CD4-positive, alpha-beta T cell treated with Interleukin-17A for 1 hour (primary cell): ENCODE measurements at places on chromosomes 2 and 18.

- no peak for DNase-seq
Measured at GRCh38 chr2:59920961-59921360, 632.5 kb downstream of the BCL11A start.

- DNase-seq, result no peak
Measured at GRCh38 chr2:99101697-99102096, 39.8 kb upstream of the C2orf15 start.

DNA sequence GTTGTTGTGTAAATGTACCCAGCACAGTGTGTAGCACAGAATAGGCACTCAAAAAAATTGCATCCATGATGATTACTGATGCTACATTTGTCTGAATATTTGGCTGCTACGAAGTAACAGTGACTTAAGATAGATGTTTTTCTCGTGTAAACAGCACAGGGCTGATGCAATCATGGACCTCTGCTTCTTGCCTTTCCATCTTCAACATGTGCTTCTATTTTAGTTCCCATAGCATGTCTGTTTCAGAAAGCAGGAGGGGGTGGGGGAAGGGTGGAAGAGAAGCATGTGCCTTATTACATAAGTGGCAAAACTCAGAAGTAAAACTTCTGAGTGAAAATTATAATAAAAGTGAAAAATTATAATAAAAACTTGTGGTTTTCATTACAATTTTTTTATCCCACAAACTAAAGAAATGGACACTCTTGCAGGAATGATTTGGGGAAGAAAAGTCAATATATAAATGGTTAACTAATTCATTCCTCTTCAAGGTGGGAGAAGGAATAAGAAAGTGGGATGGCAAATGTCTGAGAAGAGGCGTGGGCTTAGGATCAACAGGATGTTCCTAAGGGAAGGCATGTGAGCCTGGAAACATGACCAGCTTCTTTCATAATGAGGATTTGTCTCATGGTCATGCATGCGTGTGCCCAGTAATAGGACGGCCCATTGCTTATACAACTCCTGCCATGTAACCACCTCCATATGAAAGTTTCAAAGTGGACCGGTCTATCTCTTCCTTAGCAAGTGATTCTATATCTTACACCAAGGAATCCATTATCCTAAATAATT, 27.2 kb downstream of the CCBE1 start:
- DNase-seq, result no peak

GRCh38 chr2:130183512-130184373, 1.7 kb downstream of the MZT2B start:
- DNase-seq, result no peak

DNA sequence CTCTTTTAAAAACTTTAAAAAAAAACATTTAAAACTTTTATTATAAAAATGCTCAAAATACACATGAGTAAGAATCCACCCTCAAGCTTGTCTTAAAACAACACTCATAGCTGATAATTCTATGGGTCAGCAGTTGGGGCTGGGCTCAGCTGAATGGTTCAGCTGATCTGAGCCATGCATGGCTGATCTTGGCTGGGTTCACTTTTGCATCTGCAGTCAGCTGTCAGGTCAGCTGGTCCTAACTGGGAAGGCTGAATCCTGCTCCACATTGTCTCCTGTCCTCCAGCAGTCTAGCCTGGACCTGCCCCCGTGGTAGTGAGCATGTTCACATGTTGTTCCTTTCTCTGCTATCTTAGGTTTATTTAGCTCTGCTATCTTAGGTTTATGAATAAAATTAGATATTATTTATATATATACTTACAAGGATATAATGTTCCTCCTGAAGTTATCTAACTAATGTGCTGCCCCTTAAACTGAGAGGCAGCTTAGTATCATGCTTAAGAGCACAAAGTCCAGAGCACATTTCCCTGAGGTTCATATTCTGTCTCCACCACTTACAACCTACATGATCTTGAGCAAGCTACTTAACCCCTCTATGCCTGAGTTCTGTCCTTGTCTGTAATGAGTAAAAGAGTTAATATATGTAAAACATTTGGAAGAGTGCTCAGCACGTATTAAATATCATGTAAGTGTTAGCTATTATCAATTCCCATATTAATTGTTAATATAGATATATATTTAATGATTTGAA, 309.4 kb downstream of the PTPRM start:
- no peak for DNase-seq

- no peak for DNase-seq
Measured at GRCh38 chr2:177758591-177759371, 313.8 kb downstream of the PDE11A start.

DNA sequence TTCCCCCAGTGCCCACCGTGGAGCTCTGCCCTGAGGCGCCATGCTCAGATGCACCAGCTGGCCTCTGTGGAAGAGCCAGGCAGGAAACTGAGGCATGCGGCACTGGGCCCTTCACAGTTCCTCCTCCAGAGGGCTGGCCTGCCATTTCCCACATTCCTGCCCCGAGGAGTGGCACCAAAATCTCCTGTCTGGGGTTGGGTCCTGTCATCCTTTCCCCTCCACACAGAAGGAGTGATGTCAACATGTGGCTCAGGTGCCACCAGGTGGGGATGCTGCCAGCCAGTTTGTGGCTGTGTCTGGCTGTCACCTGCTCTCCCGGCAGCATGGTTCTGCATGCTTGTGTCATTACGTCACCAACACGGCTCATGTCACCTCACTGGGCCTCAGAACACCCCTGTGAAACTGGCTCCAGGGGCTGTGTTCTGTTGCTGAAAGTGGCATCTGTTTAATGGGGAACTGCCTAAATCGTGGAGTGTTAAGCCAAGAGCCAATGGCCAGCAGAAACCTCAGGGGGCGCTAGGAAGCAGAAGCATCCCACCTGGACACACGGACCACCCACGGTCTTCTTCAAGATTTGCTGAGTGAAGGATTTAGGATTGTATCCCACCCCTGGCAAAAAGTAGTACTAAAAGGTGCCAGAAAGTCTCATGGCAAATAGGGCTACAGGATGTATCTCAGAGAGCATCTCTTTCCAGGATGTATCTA, 51.3 kb downstream of the ZAP70 start:
- DNase-seq, result no peak

DNA sequence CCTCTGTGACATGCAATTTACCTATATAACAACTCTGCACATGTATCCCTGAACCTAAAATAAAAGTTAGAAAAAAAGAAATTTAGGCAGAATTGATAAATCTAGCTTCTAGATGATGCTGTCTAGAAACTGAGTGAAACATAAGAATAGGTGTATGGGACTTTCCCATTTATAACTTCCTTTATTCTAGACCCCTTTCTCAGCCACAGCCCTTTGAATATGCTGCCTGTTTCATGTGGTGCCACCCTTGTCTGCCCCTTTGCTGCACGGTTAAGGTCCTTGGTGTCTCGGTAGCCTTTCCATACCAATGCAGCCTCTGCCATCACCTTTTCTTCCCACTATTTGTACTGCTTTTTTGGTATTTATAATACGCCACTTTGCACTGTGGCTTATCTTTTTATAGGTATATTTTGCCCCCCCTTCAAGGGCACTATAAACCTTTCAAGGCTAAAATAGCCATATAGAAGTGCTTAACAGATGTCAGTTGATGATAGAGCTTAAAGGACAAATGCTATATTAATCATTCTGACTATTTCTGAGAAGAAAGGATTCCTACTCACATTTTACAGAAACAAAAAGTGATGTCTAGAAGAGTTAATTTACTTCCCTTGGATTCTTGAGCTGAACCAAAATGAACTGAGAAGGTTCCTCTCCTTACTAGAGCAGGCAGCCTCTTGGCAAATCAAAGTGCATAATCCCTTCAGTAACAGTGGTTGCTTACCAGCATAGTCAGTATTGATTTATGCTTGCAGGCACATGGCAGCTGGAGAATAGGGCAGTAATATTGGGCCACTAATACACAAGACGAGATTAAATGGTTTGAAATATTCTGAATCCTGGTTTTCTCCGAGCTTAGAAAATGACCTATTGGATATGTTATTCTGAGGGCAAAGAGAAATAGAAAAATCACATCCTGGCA, 88.1 kb upstream of the CYP26B1 start:
- no peak for DNase-seq

DNA sequence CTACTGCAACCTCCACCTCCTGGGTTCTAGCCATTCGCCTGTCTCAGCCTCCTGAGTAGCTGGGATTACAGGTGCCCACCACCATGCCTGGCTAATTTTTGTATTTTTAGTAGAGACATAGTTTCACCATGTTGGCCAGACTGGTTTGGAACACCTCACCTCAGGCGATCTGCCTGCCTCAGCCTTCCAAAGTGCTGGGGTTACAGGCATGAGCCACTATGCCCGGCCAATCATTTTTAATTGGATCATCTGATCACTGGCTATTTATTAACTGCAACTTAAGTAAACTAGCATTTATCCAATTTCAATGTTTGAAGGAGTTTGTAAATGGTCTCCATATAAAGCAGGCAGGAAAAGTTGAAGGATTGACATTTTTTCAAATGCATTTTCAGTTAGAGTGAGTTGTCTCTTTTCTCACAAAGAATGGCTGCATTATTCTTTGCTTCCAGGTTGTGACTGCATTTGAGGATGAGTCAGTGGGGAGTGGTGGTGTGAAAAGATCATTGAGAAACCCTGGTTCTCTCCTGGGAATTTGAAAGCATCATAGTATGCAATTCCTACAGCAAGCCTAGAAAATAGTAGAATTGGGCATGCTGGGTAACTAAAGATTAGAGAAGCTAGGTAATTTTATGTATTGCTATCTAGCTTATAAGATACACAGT, 431.1 kb upstream of the ZEB2 start:
- no peak for DNase-seq

DNA sequence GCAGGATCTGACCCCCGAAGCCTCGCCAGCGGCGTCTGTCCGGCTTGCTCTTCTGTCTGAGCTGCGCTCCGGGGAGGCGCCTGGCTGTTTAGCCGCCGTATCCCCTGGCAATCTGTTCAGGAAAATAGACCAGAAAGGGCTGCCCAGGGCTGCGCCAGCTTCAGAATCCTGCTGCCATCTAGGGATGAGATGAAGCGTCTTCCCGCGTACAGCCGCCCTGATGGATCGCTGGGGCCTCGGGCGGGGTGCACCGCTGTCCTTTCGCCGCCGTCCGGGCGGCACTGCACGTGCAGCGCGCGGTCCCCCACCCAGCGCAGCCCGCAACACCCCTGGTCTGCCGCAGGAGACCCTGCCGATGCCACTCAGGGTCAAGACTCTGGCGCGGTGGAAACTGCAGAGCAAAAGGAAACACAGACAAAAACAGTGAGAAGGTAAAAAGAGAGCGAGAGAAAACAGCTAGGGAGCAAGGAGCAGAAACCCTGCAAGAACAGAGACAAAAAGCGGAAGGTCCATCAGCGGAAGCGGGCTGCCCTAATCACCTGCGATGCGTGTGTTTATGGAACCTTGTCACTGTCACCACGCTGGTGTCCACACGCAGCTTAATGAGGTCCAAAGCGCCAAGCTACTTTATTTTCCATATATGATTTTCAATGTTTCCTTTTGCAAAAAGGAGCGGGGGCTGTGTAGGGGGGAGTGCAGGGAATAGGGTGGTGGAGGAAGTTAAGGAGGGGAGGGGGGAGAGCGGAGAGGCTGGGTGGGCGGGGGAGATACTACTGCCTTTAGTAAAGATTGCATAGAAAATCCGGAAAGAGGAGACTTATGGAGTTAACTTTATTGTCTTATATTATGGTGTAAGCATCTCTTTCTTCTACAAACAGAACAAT, 2113.3 kb upstream of the PIK3C3 start:
- DNase-seq, result no peak

- peak; percentile 78 for DNase-seq
Measured at GRCh38 chr18:812376-813171, 532 bp upstream of the YES1 start.

DNA sequence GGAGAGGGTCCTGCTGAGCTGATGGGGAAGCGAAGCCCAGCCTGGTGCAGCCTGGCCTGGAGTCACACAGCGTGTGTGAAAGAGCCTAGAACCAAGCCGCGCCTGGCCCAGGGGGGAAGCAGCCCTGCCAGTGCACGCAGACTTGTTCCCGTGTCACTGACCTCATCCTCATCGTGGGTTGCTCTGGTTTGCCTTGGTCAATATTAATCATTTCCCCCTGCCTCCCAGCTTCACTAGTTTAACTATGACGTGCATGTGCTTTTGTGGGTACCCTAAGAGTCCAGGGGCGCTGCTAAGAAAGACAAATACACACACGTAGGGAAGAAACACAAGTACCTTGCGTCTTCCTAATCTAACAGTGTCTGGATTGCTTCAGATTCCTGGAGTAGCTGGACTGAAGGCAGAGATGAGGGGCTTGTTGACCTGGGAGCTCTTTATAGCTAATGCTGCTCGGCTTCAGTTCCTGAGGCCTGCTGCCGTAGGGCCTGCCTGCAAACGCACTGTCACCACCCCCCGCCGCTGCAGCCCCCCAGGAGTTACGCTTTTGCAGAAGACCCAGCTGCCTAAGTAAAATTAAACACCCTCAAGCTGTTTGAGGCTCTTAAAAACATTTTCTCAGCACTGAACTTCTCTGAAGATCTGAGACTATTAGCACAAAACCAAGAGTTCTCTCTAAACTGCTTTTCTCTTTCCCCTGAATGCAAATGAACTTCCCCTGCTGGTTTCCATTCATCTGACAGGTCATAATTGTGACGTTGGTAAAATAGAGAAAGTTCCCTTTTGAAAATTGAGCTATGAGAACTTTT, 159.2 kb downstream of the FAM210A start:
- DNase-seq, result peak; percentile 48

GRCh38 chr2:37898448-37898847, 26.6 kb upstream of the RMDN2 start:
- DNase-seq, result no peak

DNA sequence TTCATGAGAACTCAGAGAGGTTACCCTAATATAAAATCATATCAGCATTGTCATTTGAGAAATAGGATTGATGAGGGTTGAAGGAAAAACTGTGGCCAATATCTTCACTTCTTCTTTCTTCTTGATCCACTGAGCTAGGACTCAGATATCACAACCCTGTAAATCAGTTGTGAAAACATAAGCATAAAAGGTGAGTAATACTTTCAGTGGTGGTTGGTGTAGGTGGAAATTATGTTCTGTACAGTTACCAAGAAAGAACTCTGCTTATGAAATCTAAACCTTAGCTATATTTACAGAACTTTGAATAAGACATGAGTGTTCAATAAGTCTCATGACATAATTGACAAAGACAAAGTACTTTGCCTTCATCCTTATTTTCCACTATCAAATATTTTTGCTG, 56.3 kb downstream of the PAX3 start:
- DNase-seq, result no peak

- no peak for DNase-seq
Measured at GRCh38 chr2:147083664-147084063, 761.2 kb upstream of the ACVR2A start.

GRCh38 chr2:168348076-168348475, 100.7 kb upstream of the STK39 start:
- no peak for DNase-seq

DNA sequence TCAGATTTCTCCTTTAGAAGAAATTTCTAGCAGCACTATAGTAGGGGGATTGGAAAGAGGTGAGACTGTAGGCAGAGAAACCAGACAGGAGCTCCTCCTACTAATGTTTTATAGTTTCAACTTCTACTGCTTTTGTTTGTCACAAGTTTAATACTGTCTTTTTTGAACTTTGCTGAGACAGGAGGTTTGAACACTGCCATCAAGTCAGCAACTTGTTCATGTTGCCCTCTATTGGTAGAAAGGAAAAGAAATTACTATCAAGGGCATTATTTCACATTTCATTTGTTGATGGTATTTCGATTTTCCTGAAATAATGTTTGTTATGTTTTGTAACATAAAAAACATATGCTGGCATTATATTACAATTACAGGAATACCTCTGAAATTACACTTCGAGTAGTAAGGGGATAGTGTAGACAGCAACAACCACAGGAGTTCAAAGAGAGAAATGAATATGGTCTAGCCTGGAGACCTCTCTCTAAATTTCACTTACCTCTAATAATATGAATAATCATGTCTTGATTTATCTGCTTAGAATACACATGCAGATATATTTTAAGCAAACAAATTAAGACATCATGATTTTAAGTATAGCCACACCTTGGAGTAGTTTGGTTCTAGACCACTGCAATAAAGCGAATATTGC, 12.4 kb upstream of the CCDC88A start:
- peak; percentile 44 for DNase-seq
